ENCODE measurements at places on chromosomes 6 and 20.

GRCh38 chr6:80728101-80728750 lies 621.8 kb downstream of the BCKDHB start:
- DNase-seq, result no peak

- no peak for DNase-seq
Measured at GRCh38 chr20:21498635-21499034, 15.2 kb downstream of the NKX2-2 start.

DNA sequence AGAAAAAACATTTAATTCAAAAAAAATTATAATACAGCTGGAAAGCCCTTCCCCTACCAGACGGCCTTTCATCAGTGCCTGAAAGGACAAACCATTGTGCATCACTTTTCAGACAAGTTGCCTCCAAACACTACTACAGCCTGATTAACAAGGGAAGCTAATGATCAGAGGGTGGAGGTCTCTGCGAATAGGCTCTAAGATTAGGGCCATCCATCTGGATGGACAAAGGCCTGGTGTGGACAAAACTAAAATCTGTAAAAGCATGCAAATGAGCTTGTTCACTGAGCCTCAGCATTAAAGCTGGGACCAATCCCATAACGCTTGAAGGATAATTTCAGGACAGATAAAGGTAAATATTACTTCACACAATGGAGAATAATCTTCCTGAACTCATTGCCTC lies 228.7 kb upstream of the PLN start:
- no peak for DNase-seq

- no peak for DNase-seq
Measured at GRCh38 chr6:39800034-39801032, 8.2 kb downstream of the DAAM2 start.

- no peak for DNase-seq
Measured at GRCh38 chr6:135673501-135674309, 176.2 kb upstream of the AHI1 start.

- no peak for DNase-seq
Measured at GRCh38 chr6:143539734-143540133, 28.2 kb upstream of the FUCA2 start.

DNA sequence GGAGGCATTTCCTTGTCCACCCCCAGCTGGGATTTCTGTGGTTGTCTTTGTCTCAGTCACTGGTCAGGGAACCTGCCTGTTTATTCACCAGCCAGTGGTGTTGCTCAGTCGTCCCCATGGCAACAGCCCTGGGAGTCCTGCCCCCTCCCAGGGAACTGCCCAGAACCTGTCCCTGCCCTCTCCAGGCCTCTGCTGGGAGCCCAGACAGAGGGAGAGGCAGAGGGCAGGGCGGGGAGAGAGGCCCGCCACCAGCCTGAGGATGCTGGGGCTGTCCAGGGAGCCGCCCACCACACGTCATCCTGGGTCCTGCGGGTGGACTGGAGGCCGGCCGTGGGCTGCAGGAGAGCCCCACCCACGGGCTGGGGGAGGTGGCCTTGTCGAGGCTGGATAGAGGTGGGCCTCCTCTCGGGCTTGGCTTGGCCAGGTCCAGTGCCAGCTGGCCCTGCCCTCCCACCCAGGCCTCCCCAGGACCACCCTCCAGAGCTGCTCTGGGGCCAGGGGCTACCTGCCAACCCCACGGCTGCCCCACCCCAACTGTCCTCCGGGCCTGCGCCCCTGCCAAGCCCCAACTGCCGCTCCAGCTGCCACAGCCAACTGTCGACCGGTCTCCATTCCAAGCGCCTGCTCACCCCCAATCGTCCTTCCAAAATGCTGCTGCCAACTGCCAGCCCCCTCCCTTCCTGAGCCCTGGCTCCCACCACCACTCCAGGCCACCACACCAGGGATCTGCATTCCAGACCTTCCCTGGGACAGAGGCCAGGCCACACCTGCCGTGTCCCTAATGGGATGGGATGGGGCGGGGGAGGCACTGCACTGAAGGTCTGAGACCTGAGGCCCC lies 4.2 kb upstream of the ZBTB46 start:
- no peak for DNase-seq

- DNase-seq, result no peak
Measured at GRCh38 chr20:32067234-32067821, 15.3 kb downstream of the HCK start.

- DNase-seq, result no peak
Measured at GRCh38 chr6:151263967-151264366, 24.2 kb downstream of the AKAP12 start.

DNA sequence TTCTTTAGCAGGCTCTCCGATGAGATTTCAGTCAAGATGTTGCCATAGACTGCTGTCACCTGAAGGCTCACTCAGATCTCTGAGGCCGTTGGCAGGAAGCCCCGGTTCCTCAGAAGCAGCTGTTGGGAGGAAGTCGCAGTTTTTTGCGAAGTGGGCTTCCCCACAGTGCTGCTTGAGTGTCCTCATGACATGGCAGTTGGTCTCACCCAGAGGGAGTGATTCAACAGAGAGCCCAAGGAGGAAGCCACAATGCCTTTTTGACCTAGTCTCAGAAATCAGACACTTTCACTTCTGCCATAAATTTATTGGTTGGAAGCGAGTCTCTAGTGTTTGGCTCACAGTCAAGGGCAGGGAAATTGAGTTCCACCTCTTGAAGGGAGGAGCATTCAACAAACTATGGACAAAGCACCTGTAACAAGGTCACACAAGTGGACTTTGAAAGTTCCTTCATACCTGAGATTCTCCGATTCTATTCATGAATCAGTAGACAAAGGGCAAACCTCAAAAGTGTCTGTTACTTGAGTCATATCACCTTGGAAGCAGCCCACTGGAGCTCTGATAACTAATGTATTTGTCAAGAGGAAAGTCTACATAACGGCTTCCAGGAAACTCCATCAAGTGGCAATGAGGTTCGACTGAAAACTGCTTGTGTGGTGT lies 208.3 kb downstream of the TASP1 start:
- DNase-seq, result no peak

DNA sequence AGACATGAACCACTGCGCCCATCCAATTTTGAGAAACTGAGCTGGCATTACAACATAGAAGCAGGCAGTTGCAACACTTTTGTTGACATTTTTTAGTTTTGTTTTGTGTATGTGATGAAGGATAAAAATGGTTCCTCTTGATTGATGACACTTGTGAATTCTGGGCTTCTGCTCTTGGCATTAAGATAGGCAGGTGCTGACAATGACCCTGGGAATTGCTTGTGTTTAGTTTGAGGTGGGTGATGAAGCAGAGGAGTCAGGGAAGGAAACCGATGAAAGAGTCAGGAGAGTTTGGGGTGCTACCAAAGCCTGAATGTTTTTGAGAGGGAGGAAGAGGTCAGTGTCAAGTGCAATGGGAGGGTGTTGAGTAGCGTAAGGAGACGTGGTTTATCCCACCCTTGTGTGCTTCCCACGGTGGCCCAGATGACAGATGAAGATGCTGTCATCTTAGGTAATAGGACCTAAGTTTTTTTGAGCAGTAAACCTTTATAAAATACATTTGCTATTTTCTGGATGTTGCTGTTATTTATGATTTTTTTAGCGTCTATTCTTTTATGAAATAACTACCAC lies 19.4 kb downstream of the CDS2 start:
- DNase-seq, result no peak

- DNase-seq, result no peak
Measured at GRCh38 chr20:13423472-13424173, 202.5 kb downstream of the ISM1 start.

DNA sequence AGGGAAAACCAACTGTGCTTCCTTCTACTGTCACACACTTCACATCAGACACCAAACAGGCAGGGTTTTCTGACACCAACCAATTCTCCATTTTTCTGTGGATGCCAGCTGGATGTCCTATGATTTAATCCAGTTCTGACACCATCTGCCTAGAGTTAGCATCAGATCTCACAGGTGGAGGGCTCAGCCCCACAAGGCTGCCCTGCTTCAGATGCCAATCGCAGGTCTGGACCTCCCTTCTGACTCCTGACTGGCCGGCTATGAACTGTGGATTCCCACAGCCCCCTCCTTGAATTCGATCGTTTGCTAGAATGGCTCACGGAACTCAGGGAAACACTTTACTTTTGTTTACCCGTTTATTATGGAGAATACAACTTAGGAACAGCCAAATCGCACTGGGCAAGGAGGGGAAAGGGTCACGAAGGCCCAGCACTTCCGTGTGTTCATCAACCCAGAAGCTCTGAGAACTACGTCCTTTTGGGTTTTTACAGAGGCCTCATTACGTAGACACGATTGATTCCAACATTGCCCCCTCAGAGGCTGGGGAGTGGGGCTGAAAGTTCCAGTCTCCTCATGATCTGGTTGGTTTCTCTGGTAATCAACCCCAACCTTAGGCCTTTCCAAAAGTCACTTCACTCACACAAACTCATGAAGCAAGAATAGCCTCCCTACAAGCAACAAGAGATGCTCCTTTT lies 25.4 kb upstream of the MAS1 start:
- DNase-seq, result no peak

GRCh38 chr6:31633447-31633846 lies 12.9 kb downstream of the PRRC2A start:
- DNase-seq, result no peak

DNA sequence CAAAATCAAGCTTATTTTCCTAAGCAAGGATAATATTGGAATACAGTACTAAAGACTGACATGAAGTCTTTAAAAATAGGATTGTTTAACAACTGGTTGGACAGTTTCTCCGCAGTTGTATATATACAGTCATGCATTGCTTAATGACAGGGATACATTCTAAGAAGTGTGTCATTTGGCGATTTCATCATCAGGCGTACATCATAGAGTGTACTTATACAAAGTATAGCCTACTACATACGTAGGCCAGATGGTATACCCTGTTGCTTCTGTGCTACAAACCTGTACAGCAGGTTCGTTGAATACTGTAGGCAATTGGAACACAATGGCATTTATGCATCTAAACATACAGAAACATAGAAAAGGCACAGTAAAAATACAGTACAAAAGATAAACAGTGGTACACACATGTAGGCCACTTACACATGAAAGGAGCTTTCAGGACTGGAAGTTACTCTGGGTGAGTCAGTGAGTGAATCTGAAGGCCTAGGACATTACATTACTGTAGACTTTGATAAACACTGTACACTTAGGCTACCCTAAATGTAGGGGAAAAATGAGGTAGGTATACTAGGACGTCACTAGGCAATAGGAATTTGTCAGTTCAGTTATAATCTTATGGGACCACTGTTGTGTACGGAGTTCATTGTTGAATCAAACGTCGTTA lies 20.1 kb downstream of the HECA start:
- no peak for DNase-seq

GRCh38 chr20:44067650-44068081 lies 119.3 kb downstream of the JPH2 start:
- DNase-seq, result no peak

DNA sequence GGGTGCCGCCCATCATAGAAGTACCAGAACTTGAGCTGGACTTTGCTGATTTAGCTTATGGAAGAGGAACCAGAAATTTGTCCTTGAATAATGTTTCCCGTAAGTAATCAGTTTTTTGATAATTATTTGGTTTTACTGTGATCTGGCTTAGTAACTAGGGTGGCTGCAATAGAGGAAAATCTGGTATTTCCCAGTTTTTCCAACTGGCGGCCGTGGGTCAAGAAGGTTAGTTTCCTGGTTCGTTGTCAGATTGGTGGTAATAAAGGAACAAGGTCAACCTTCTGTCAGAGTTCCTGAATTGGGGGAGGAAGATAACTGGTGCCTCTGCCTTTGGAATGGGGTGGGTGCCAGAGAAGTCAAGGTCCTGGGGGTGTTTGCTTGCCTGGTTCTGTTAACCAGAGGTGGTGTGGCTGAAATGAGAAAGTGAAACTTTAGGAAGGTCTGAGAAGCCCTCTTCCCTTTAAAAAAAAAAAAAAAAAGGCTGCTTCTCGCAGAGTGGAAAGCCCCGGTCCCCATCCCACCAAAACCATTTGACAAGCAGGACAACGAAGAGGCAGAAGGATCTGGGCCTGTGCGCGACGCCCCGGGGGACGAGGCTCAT lies at the start of gene CALHM6:
Gene CALHM6, plus strand, starts transcription at position 45 of the 601 bp plus-strand sequence. Its CDS starts 555 bp downstream, at position 600.
- DNase-seq, result no peak

- no peak for DNase-seq
Measured at GRCh38 chr20:64143018-64143801, 21.0 kb upstream of the MYT1 start.

DNA sequence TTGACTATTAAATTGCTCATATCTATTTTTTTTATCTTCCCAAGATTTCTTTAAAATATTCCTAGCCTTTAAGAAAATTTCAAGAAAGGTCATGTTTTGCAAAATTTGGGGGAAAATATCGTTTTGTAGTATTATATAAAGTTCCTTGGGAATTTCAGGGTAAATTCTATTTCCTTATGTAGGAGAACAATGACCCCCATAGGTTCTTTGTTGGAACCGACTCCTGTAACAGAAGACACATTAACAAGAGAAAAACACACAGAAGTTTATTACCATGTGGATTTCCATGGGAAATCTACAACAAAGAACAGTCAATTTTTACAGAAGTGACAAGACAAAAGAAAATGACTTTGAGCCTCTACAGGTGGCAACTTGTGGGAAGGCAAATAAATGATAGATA lies 68.1 kb downstream of the ADGB start:
- DNase-seq, result no peak

DNA sequence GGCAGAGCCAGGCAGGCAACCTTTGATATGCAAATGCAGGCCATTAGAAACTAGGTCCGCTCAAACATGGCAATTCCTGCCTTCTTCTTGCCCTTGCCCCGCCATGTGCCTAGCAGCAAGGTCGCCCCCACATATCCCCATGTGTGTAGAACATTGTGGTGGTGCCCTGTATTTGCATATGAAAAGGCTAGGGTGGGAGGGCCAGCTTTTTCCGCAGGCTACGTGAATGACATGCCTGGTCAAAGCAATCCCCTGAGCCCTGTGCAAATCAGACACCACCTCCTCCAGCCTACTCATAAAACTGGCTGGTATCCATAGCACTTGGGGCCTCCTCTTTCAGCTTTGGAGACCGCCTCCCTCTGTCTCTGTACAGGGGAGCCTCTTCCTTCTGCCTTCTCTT lies 31.6 kb downstream of the GSTA2 start:
- no peak for DNase-seq

DNA sequence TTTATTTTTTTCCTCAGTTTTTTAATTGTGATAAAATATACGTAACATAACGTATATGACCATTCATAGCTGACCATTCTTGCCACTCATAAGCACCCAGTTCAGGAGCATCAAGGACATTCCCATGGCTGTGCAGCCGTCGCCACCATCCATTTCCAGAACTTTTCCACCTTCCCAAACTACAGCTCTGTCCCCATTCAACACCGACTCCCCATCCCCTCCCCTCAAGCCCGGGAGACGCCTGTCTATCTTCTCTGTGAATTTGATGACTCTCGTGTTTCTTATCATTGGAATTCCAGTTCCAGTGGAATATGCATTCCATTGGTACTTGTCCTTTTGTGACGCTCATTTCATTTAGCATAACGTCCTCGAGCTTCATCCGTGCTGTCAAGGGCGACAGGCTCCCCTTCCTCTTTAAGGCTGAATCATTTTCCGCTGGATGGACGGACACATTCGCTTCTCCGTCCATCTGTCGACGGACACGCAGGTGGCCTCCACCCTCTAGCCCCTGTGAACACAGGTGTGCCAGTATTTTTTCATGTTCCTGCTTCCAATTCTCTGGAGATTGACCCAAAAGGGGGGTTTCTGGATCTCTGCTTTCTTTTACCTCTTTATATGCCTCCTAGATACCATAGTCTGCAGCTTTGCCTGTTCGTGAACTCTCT lies 88.1 kb downstream of the YTHDF1 start:
- no peak for DNase-seq
